ENCODE measurements at places on chromosomes 7 and 10. TPM values are rescaled to one million over a fixed set of nuclear protein-coding genes. Genes with fewer than 3 reads are reported as not detected.

Gene SLC39A12
- not detected for total RNA-seq

Gene GBX1
- not detected for total RNA-seq

Gene GDF2
- total RNA-seq: not detected

DNA sequence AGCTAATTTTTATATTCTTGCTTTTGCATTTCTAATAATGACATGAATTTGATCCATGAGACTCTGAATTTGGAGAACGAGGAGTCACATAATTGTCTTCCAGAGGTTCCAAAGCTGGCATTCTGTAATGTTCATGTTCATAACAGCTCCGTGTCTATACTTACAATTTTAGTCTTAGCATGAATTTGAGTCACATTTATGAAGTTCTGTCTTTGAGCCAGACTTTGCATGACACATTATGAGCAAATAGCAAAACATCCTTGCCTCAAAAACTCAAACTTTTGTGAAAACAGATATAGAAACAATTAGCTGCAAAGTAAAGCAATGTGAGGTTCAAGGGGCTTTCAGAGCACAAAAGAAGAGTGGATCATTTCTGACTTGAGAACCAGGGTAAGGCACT, 44.5 kb upstream of the CAV2 start:
- DNase-seq: peak; percentile 91

DNA sequence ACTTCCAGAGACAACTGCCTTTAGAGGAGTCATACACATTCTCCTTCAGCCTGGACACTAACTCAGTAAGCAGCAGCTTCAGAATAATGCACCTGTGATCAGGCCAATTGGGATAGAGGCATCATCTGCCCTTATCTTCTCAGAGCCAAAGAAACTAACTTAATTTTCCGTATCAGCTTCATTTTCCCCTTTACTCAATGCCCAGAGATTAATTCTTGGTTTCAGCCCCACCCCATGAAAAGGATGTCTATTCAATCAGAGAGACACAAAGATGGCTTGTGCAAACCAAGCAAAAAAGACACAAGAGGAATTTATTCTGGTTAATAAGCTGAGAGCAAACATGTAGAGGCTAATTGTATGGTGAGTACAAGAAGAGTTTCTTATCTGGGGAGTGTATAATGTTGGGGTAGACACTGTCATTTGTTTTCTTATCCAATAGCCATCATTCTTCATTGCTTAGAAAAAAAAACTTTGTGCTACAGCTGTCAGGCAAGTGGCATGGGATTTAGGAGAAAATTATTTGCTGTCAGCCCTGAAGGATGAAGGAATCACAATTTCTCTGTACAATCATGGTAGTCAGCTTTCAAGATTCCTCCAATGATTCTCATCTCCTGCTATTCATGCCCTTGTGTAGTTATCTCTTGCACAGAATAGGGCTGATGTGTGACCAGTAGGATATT, 38.7 kb upstream of the CCSER2 start:
- no peak for DNase-seq

- no peak for DNase-seq
These were observed 1301.5 kb upstream of the SORCS1 start for GRCh38 chr10:108465871-108466641.

DNA sequence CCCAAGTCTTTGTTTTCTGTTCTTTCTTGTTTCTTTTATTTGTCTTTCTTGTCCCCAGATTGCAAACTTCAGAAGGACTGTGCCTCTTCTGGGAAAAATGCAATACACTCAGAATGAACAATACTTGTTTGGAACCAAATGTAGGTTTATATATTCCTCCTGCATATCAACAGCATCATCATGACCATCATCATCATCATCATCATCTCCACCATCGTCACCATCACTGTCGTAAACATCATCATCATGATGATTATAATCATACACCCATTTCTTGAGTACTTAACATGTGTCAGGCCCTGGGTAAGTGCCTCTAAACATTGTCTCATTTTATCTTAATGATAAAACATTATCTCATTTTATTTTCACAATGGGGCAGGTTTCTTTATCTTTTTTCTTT, 476.8 kb downstream of the CCSER2 start:
- DNase-seq: no peak

DNA sequence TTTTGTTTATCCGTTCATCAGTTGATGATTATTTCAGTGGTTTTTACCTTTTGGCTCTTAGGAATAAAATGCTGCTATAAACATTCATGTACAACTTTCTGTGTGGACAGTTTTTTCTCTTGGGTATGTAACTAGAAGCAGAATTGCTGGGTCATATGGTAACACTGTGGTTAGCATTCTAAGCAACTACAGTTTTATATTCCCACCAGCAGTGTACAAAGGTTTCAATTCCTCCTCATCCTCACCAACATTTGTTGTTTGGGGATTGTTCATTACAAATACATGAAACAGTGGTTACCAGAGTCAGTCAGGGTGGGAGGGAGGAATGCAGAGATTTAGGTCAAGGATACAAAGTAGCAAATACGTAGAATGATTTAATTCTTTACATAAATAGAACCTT, 97.0 kb downstream of the NPSR1 start:
- DNase-seq: no peak

DNA sequence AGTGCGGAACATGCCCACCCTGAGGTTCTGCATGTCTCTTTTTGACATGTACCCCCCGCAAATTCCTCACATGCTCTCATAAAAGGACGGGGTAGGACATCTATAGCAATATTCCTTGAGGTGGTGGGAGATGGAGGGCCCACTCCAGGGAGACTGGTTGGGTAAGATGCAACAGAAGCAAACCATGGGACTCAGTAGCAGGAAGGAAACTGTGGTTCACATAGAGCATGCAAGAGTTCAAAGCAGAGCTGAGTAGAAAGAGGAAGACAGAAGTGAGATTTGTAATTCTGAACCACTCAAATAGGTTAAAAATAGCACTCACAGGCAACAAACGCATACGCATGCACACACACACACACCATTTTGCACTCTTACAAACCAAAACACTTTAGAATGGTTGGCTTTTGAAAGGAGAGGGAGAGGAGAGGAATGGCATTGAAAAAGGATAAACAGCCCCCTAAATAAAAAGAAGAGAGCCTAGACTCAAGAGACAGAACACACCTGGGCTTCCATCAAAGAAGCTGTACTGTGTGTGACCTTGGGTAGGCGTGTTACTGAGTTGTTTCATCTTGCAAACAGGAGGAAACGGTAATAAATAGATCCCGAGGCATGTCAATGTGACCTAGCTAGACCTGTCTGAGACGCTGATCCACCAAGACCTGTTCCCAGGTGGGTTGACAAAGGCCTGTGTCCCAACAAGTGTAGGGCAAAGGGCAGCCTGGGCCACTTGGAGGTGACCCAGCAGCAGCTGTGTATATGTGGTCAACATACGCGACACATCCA, 77.6 kb upstream of the LRRC4 start:
- no peak for DNase-seq

All from LHCN-M2 (cell line).